ENCODE measurements at places on chromosomes 4 and X. TPM values are rescaled to one million over a fixed set of nuclear protein-coding genes. Genes with fewer than 3 reads are reported as not detected.

SMIM10L2A gene
- total RNA-seq = under 0.01 TPM

FGF2 gene
- 17.8 TPM for total RNA-seq

FMR1NB gene
- not detected for total RNA-seq

CT45A1 gene
- total RNA-seq = not detected

TBC1D14 gene
- 32.3 TPM for total RNA-seq

MAGEB2 gene
- total RNA-seq = not detected

All from subcutaneous preadipocyte (primary cell).